ENCODE measurements at places on chromosomes 3 and 15.
A peak's percentile ranks its signal among the peaks of the same experiment; 100 is the strongest.

- no peak for DNase-seq
These were observed 12.0 kb upstream of the LINGO1 start for GRCh38 chr15:77644543-77645247.

DNA sequence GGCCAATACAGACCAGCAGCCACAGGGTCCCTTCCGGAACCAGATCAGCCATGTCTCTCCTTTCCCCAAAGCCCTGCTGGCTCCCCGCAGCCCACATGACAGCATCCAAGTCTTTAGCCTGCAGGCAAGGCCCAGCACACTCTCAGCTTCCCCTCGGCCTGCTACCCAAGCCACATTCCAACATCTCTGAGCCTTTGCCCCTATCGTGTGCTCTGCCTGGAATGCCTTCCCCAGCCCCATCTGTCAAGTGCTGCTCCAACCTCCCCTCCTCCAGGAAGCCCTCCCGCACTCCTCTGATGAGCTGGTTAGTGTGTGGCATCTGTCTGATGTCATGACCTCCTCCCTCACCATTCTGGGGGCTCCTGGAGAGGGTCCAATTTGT, 8.5 kb downstream of the PLXND1 start:
- no peak for DNase-seq

GRCh38 chr3:196763179-196763578, 23.5 kb downstream of the PAK2 start:
- DNase-seq: no peak

DNA sequence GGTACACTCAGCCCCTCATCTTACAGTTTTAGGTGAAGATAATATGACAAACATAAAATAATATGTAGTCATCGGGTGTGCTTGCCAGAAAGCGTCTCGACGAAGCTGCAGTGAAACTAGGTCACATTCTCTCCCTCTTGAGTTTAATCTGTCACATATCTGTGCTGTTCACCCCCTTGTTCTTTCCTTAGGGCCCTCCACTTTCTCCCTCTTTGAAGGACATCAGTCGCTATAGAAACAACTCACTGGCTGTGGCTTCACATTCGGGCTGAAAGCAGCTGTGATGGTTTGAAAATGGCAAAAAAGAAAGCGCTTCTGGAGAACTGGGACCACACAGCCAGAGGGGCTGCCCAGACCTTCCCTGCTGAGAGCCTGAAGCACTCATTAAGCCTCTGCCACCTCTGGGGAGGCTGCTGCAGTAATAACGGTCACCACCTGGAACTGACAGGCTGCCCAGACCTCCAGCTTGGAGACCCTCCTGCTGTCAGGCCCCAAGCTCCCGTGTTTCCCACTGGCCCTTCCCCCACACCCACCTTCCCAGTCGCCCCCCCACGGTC, 50.3 kb downstream of the ABTB1 start:
- no peak for DNase-seq

DNA sequence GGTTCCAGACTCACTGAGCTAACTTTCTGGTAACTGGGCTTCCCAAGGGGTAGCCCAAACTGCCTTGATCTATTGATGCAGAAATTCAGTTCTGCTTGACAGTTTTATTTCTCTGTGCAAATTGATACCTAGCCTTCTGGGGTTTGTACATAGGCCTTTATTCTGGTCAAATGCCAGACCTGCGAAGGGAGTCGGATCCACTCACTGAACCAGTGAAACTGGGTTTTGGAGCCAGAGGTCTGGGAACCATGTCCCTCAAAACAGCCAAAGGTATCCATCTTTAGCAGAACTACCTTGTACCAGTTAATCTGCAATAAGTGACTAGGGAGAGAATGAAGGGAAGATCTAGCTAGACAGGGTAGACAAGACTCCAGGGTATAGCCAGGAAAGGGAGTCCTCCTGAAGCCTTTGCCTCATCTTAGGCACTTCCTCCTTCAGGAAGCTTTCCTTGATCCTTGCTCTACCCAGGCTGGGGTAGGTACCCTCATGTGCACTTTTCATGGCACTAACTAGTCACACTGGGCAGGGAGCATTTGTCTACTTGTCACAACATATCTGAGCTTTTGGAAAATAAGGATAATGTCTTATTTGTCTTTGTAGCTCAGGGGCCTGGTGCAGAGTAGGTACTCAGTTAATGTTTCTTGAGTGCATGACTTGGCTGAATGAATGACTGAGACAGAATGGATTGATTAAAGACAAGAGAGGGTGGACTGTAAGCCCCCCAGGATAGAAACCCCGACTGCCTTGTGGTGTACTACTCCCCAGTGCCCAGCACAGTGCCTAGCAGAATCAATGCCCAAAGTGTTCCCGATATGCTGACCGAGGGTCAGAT, 1.4 kb upstream of the SNX33 start:
- no peak for DNase-seq

GRCh38 chr15:69468241-69469121, 15.9 kb downstream of the RPLP1 start:
- peak; percentile 94 for DNase-seq

DNA sequence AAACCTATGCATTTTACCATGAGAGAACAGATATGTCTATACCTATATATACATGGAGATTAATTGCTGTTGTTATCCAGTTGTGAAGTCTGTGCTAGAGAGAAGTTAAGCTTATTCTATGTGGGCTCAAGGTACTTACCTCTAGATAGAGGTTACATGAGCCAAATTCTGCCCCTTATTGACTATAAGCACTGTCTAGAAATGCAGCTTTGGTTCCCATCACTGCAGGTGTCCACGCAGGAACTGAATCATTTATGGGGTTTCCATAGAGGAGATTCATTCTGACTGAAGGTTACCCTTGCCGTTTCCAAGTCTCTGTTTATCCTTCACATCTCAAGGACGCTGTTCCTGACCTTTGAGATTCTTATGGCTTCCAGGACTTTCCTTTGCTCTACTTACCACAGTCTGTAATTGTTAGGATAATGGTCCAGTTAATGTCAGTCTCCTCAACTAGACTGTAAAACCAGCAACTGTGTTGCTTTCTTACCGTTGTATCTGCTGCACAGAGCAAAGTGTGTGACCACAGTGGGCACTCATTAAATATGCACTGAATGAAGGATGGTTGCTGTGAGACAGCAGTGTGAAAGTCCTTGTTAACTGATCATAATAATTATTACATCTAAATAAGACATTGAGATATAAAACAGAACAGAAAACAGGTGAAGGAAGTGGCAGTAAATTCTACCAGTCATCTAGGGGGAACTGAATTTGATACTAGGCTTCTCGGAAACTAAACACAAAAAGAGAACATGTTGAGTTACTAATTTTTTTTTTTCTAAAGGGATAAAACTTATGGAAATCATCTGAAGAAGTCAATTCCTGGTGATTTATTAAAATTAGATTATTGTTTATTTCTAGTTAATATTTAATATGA, 44.0 kb upstream of the BCL6 start:
- no peak for DNase-seq

DNA sequence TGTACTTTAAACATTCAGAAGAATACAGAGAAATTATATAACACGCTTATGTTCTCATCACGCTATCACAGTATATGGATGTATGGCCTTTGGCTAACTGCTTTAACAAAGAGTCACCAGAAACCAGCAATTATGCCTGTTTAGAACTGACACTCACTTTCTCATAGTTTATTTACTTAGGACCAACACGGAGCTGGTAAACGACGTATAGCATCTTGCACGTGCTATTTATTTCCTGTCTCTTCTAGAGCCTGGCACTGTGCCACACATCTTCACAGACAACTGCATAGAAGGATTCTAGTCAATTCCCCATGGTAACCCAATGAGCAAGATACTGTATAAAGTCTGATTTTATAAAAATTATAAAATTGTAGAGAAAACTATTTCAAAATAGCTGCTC, 43.6 kb downstream of the TBC1D2B start:
- DNase-seq: no peak

DNA sequence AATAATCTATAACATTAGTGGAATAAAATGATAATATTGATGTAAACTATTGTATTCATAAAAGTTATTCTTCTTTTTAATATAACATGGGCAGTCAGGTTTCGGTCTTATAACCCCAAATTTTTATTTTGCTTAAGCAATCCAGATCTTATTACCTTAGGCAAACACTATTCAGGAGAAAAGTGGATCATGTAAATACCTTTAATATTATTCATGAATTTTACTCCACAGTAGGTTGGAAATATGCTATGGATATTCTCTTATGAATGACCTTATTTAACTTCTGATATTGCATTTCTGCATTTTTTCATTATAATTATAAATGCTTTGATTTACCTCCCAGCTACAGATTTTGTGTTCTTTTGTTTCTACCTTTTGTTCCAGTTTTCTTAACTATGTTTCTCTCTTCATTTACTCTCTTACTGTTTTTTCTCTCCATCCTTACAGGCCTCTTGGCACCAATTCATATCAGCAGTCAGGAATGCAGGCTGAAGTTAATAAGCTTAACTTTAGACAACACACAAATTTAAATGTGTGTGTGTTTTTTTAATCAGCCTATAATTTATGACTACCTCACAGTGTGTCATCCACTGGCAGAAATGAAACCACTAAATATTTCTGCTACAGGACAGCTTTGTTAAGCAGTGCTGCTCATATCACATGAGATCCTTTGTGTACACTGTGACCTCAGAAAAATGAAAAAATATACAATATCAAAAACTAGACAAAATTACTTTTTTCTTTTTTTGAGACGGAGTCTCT, 111.0 kb downstream of the NSUN3 start:
- DNase-seq: no peak

GRCh38 chr15:58923696-58924300, 9.7 kb downstream of the SLTM start:
- no peak for DNase-seq

- no peak for DNase-seq
These were observed 415.3 kb upstream of the WNT5A start for GRCh38 chr3:55902221-55902900.

DNA sequence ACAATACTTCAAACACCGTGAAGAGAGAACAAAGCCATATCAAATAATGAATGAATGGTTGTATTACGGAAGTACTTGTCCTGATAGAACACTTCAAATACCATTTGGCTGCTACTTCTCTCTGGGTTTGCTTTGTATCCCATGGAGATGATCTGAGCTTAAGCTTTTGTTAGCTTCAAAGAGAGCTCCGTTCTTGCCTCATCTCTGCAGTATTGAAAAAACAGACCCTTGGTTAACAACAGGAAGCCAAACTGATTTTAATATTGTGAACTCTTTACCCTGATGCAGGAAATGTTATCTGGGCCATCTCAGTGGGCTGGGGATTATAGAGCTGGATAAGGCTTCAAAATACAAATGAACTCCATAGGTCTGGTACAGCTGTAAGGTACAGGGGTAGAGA, 101.0 kb downstream of the CHL1 start:
- DNase-seq: peak; percentile 88

GRCh38 chr3:170012683-170013400, 25.0 kb upstream of the GPR160 start:
- DNase-seq: no peak

DNA sequence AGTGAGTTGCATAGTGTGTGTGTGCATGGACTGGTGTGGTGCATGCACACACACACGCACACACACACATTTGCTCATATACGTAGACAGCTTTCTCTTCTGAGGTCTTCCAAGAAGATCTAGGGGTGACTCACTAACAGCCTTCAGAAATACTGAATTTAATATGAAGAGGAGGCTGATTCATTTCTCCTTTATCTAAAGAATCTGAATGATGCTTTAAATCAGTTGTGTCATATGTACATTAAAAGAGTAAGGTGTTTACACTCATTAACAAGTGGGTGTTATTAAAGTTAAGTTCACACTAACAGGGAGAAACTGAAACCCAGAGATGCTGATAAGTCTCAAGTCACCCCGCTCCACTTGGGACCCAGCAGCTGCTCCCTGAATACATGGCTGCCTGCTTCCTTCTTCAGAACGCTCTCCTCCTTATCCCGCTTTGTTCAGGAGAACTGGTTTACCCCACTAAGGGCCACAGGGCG, 22.0 kb downstream of the TMPRSS7 start:
- no peak for DNase-seq

DNA sequence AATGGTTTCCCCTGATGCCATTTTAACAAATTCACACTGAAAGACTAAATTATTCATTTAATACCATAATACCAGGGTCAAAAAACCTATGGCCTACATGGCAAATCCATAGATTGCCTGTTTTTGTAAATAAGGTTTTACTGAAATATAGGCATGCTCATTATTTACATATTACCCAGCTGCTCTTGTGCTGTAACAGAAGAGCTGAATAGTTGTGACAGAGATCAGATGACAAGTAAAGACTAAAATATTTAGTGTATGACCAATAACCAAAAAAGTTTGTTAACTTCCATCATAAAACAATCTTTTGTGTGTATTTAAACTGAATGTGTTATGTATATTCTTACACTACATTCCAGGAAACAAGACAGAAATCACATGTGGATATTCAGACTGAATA, 60.2 kb downstream of the DENND4A start:
- no peak for DNase-seq

- DNase-seq: no peak
These were observed 29.6 kb upstream of the CHMP2B start for GRCh38 chr3:87197531-87197930.

DNA sequence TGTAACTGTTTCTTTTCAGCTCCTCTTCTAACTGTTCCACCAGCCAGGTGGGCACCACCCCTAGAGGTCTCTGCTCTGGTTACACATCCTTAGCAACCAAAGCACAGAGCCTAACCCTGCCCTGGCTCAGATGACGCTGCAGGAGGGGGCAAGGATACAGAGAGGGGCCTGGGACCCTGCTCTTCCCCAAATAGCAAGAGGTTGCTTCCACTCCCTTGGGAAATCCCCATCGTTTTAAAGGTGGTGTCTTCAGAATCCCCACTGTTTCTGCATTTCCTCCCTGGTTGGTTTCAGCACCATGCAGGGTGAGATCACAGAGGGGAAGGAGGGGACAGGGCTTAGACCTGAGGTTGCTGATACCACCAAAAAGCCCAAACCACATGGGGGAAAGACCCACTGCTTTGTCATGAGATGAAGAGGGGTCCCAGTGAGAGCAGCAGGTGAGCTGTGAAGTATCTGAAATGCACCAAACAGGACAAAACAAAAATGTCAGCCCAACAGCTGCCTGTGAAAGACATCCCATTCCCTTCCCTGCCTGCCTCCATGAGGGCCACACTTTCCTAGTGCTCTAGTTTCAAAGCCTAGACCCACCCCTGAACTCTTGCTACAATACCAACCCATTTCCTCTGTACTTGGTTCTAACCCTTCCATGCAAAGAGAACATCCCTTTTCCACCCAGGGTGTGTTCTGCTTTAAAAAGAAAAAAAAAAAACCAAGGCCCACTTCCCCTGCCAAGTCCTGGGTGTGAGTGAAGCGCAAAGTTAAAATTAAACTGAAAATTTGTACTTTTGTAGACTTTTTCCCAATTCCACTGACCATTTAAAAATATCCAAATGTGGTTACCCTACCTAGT, 29.0 kb downstream of the ANP32A start:
- DNase-seq: no peak

DNA sequence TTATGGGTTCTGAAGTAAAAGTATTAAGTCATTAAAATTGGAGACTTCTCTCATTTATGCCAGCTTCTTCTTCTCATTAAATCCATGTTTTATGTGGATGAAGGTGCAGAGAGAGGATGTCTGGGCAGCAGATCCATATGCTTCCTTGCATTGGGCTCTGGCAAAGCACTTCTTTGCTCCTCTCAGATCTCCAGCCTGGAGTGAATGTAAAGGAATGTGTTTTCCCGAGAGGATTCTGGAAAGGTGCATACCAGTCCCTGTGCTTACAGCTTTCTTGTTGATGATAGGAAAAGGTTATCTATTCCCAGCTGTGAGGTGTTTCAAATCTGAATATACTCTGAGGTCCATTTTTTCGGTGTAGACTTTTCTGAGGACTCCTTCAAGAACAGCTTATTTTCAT, 79.9 kb upstream of the PEX5L start:
- no peak for DNase-seq
